ENCODE measurements at places on chromosomes 3 and 15.

DNA sequence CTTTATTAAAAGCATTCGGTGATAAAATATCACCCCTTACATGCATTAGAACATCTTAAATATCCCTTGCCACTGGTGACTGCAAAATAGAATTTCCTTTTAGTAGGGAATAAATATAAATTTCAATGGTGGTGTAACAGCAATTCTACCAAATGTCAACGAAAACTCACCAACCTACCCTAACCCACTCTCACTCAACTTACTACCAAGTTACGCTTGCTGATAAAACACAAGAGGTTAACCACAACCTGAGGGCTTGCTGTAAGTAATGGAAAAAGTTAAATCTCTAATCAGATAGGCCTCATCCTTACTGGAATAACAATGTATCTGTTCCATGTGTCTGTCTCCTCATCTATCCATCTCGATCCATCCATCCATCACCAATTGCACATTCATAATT lies 274.7 kb downstream of the FOXP1 start:
- DNase-seq: no peak

DNA sequence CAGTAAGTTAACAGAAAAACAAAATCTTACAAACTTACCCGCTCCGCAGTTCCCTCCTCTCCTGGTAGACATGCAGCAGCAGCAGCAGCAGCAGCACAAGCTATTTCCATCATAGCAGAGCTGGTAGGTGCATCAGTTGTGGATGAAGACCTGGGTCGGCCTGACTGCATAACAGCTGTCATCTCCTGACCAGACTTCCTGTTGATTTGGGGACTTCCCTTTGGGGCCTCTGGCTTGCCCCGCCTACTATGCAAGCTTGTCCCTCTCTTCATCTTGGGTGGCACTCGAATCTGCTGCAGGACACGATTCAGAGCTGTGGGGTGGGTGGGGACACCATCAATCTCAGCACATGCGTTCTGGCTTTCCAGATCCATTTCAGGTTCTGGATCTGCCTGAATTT lies 65.7 kb downstream of the TMCC1 start:
- peak; percentile 2 for DNase-seq

DNA sequence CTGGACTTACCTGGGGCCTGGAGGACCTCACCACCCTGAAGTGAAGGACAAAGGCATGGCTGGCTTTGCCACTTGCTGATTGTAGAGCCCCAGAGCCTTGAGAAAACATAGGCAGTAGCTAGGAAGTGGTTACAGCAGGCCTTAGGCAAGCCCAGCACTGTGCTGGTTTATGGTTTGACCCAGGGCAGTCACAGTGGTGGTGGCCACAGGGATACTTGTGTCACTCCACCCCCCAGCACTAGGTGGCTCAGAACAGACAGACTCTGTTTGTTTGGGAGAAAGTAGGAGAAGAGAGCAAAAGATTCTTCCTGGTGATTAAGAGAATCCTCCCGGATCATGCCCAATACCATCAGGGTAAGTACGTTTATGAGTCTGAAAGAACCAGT lies 13.2 kb upstream of the COL8A1 start:
- DNase-seq: no peak

DNA sequence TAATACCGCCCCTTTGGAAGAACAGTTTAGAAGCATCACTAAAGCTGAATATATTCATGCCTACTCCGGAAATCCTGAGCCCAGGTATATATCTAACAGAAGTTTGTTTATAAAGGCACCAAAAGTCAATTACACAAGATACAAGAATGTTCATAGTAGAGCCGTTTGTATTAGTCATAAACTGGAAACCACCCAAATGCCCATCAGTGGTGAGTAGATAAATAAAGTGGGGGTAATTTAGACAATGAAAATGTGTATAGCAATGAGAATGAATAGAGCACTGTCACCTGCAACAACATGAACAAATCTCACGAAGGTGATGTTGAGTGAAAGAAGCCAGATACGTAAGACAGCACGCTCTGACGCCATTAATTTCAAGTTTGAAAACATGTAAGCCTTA lies 68.3 kb upstream of the GLCE start:
- DNase-seq: no peak

DNA sequence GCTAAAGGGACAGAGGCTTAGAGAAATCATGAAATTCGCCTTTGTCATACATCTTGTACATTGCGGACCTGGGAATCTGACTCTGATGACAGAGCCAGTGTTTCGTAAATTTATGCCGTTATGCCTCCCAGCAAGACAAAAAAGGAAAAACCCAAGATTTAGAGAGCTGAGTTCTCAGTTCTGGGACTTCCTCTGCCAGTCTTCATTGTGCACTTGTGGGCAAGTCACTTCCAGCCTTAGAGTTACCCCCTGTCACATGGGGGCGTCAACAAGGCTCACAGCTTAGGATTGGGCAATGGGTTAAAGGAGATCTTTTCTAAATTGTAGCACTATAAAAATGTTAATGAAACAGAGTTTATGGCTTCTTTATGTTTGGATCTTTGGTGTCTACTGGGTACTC lies 41.9 kb upstream of the MITF start:
- no peak for DNase-seq

GRCh38 chr3:30548600-30548999 lies 57.8 kb upstream of the TGFBR2 start:
- DNase-seq: no peak

- DNase-seq: no peak
These were observed 249.1 kb downstream of the PLCL2 start for GRCh38 chr3:17133632-17134545.

DNA sequence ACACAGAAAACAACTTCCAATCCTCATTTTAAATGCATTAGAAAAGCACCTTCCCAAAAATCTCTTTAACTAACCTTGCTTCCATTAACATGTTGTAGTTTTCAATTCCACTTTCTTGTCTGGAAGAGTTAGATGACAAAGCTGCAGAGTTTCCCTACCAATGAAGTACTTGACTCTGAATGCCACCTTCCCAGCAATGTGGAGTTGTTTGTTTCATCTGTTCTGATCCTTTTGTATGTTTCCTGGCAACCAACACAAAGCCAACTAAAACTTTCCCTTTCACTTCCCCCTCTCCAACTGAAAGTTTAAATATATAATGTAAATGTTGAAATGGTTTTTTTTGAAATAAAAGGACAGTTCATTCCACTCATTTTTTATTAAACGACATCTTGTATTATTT lies at the start of gene WDR49:
Gene WDR49, minus strand, starts transcription at position 183 of the 400 bp plus-strand sequence. CDS start 517 bp downstream, outside the sequence.
- DNase-seq: no peak

DNA sequence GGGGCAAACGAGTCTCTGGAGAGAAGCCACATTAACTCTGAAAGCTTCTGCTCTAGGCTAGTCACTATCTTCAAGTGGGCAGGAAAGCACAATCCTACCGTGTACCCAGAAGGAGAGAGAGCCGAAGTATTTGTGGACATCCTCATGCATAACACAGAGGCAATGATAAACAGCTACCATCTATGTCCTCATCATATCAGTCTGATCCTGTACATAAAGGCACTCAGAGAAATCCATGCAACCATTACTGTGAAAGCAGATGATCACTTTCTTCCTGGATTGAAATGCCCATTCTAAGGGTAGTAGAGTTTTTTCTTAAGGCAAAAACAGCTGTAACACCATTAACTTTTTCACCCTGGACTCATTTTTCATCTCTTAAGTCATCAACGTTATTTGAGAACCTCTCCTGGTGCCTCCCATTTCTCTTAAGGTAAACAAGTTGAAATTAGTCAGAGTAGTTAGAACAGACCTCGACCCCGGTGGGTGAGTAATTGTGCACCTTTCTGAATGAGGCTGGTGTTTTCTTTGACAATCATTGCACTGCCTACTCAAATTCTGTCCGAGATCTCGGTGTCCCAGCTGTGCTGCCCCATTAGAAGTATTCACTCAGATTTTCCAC lies 327.4 kb downstream of the SHQ1 start:
- no peak for DNase-seq

- no peak for DNase-seq
These were observed 140.0 kb upstream of the MLF1 start for GRCh38 chr3:158430968-158431367.

- DNase-seq: no peak
These were observed 20.6 kb upstream of the GP9 start for GRCh38 chr3:129040039-129040336.

- no peak for DNase-seq
These were observed 6.5 kb upstream of the TBC1D23 start for GRCh38 chr3:100254168-100254777.

- DNase-seq: no peak
These were observed 4.8 kb upstream of the ARPIN start for GRCh38 chr15:89917442-89918101.

- no peak for DNase-seq
These were observed 100.1 kb upstream of the TPM1 start for GRCh38 chr15:62942428-62942827.

GRCh38 chr3:22966349-22966748 lies 236.8 kb upstream of the UBE2E2 start:
- no peak for DNase-seq

DNA sequence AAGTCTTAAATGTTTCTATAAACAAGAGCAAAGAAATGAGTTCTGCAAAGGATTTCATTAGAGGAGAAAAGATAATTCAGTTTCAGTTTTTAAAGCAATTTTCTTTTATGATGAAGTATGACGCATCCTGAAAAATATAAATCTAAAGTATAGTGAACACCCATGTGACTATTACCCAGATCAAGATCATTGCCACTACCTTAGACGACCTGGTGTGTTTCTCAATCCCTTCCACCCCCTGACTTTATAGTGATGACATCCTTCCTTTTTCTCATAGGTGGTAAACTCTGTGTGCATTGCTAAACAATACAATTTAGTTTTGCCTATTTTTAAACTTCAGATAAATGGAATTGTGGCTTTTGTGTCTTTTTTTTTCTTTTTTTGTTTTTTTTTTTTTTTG lies 8.4 kb downstream of the STT3B start:
- DNase-seq: no peak

GRCh38 chr3:5974630-5975322 lies 787.3 kb downstream of the EDEM1 start:
- DNase-seq: no peak

DNA sequence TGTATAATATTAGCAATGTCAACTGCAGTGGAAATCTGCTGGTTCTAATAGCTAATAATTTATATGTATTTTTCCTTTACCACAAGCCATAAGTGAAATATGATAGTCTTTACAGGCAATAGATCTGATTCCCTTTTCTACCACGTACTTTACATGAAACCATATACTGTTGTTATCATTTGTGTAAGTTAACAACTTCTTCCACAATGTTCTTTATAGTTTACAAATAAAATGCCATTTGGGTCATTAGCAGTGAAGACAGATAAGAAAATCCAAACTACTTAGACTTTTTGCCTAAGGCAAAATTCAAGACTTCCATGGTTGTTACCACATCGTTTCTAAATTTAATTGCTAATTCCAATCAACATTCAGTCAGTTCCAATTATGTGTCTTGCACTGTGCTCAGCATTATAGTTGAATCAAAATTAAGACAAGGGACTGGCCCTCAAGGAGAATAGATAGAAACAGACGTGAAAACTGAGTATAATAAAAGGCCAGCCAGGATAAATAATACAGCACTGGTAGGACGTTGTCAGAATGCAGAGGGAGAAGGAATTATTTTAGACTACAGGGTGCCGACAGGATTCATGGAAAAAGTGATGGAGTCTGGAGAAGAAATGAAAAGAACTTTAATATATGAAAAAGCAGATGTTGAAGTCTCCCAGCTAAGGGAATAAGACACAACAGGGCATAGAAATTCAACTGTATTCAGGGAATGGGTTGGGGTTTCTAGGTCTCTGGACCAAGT lies 249.8 kb downstream of the ALCAM start:
- no peak for DNase-seq

DNA sequence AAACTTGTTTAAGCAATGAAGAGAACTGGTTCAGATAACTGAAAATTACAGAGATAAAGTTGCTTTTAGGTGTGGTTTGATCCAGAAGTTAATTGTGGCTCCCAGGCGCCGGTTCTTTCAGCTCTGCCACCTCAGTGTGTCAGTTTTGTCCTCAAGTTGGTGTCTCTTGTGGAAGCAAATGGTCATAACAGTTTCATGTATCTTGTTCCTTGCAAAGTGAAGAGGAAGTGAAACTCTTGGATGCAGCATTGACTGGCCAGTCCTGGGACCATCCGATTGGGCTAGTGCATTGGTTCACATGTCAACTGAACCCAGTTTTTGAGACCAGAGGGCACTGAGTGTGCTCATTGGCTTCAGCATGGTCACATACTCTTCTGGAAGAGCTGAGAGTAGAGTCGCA lies 181.4 kb upstream of the GRM7 start:
- no peak for DNase-seq

GRCh38 chr15:53625962-53626845 lies 133.3 kb downstream of the WDR72 start:
- DNase-seq: no peak

GRCh38 chr3:184361532-184361931 lies at the start of the genes CLCN2 and POLR2H:
CLCN2 (minus strand) TSS chr3:184361605; CDS start chr3:184361479, 126 bp downstream.
POLR2H (plus strand) TSS chr3:184361710; CDS start chr3:184363493, 1,783 bp downstream.
- peak; percentile 34 for DNase-seq

DNA sequence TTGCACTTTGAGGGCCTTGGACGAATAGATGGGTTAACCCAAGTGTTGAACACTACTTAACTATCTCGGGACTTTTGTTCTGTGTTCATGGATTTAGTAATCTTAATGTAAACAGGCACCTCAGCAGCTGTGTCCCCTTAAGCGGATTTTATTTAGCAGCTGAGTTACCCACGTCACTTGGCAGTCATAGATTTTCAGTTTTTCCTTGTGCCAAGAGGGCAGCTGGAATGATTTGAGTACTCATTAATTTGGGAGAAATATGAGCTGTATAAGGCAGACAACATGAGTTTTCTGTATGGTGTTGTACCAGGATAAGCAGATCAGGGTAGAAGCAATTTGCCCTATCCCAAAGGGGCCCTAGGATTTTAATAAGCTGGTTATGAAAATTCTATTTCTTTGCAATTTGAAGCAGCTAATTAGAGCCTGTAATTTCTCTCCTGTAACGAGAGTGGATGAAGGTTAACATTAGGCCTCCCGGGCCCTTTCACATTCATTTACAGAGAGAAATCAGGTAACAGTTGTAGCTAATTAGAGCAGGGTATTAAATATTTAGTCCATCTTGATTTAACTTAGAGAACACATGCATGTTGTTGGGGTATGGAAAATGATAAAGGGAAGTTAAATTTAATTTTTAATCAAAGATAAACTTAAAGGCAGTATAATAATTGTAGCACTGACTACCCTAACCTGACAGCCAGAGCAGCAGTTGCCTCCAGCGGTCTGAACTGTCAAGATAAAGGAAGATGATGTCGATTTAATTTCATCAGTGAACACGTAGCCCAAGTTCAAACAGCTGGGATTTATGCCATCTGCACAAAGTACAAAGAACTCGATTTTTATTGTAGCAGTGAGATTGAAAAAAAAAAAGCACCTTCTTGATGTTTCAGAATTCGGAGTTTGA lies 194.5 kb downstream of the LRTM1 start:
- DNase-seq: no peak

GRCh38 chr3:112302881-112303763 lies 9.1 kb upstream of the SLC9C1 start:
- no peak for DNase-seq

GRCh38 chr15:60720086-60720485 lies 241.1 kb upstream of the ICE2 start:
- no peak for DNase-seq

GRCh38 chr3:157532529-157533297 lies 29.5 kb upstream of the VEPH1 start:
- no peak for DNase-seq

All from stimulated activated CD4-positive, alpha-beta T cell treated with anti-CD3 and anti-CD28 coated beads, Interleukin-15, amount 100 ng/mL, for 1 hour (primary cell).